Hepatocyte (in vitro differentiated cells): ENCODE measurements at places on chromosomes 2 and 18.
A peak's percentile ranks its signal among the peaks of the same experiment; 100 is the strongest.

GRCh38 chr18:23986600-23987359 is 27.8 kb upstream of the TTC39C start:
- DNase-seq: no peak

DNA sequence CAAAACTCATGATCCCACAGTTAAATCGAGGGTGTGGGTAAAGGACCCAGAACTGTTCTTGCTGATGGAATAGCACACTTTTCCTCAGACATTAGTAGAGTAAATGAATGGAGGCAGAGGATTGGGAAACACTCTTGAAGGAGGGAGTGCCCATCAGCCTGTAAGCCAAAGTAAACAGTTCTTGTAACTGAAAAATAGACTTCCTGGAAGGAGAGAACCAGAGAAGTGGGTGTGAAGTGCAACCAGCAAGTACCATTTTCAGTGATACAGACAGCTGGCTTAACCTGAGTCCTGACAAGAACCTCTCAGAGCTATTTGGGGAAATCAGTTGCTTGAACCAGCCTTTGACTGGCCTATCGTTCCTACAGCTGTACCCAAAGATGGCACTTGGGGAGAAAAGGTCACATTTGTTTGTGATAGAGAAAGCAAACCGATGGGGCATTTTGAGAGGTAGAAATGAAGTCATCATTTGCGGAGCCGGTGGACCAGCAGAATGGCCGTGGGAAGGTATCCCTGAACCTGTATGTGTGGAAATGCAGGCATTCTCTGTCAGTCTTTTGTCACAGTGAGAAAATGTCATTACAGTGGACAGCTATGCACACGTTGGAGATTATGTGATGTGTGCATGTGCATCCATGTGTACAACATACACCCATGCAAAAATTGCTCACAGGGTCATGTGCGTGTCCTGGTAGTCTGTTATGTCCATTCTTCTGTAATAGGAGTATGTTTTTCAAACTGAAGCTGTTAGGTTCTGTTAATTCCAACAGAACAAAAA is 17.8 kb downstream of the CRIM1 start:
- DNase-seq: no peak

GRCh38 chr2:231185886-231186285 is 12.5 kb upstream of the ARMC9 start:
- DNase-seq: no peak

DNA sequence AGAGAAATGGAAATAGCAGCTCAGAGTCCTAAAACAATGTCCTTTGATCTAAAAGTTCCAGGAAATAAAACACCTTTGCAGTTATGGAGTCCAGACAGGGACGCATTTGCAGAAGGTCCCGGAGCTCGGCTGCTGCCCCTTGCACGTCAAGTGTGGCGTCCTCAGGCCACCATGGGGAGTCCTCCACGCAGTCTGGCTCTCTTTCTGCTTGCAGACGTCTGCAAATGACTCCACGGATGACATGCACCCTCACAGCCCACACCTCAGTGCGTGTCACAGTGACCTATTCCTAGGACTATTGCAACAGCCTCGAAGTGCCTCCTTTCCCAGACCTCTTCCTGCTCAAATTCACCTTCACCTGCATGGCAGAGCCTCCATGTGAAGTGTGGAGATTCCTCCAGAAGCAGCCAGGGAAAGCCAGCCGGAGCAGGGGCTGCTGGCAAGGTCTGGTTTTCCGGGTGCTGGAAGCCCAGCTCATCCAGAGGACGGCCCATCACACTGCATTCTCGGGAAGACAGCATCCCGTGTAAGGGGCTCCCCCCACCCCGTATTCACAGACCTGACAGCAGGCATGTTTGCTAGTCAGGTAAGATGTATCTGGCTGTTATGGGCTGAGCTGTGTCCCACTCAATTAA is 137.7 kb downstream of the ASB1 start:
- no peak for DNase-seq

GRCh38 chr2:191463790-191464189 is 214.1 kb upstream of the NABP1 start:
- no peak for DNase-seq

GRCh38 chr18:837922-838321 is 25.9 kb upstream of the YES1 start:
- no peak for DNase-seq

GRCh38 chr2:159192371-159192918 is 94.1 kb downstream of the WDSUB1 start:
- no peak for DNase-seq

- DNase-seq: no peak
Observed at GRCh38 chr2:80153151-80153550, 151.4 kb downstream of the LRRTM1 start.

- DNase-seq: no peak
Observed at GRCh38 chr2:49288902-49289700, 134.8 kb upstream of the FSHR start.

DNA sequence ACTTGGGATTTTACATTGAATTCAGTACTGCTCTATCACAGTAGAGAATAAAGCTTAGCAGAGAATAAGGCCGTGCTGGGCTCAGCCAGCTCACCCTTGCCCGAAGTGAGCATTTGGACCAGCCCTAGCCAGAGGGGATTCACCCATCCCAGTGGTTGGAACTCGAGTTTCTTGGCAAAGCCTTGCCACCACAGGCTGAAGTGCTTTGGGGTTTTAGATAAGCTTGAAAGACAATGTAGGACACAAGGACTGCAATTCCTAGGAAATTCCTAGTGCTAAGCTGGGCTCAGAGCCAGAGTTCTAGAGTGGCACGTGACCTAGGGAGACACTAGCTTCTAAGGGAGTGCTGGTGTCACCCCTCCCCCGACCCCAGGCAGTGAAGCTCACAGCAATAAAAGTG is 28.0 kb downstream of the SERPINB11 start:
- peak; percentile 64 for DNase-seq

DNA sequence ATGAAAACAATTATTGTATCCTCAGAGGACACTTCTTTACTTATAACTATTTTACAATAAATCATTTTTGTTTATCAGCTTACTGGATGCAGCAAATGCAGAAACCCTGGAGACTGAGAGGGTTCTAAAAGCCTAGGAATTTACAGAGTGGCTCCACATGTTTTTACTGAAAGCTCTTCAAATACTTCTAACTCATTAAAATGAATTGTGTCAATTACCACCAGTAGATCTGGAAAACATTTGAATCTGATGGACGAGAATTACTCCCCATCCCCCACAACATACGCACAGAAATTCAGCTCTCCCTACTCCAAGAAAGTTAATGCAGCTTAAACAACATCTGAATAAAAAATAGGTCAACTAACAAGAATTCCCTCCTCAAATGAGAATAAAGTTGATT is 319.8 kb upstream of the FIGN start:
- no peak for DNase-seq

GRCh38 chr18:2908166-2908945 is 61.5 kb downstream of the EMILIN2 start:
- DNase-seq: no peak

DNA sequence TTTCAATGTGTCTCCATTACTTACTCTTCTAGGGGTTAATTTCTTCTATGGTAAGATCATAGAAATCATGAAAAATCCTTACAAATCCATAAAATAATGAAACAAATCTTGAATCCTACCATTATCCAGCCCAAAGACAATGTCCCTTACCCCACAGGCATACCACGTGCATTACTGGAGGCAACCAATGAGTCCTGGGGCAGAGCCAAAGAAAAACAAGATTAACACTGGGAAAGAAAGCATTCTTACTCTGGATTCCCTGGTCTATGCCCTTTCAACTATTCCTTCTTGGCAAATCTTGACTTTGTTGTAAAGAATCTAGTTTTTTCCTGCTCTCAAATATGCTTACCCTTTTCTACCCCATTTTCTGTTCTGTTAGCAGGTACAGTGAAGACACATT is 3.1 kb upstream of the GALNT1 start:
- no peak for DNase-seq

- DNase-seq: no peak
Observed at GRCh38 chr18:3103576-3103975, 90.6 kb upstream of the LPIN2 start.

GRCh38 chr2:212998626-212999359 is 152.6 kb downstream of the IKZF2 start:
- no peak for DNase-seq

DNA sequence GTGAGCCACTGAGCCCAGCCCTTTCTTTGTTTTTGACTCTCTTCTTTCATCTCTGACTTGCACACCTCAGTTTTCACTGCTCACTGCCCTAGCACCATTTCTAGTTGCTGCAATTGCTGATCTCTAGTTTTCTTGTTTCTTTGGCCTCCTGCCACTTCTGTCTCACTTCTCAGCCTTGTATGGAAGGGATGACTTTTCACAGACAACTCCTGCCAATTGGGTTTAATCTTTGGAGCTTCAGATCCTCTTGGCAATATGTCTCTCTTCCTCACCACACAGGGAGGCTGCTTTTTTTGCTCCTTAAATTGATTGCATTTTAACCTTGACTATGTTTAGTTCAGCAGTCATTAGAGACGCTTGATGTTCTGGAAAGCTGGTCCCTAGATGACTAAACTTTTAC is 323.1 kb downstream of the CTNNA2 start:
- no peak for DNase-seq

DNA sequence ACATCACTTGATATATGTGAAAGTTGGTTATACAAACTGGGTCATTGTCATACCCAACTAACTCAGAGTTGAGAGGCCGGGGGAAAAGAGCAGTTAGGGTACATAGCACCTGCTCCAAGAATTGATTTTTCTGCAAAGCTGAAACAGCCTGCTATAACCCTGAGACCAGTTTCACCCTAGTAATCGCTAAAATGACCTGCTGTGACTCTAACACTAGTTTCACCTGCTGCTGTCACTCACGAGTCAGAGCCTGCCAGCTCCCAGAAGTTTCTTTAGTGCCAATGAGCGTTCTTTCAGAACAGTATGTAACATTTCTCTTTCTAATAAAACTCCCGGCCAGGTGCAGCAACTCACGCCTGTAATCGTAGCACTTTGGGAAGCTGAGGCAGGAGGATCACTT is 28.0 kb downstream of the SRSF7 start:
- no peak for DNase-seq

- no peak for DNase-seq
Observed at GRCh38 chr2:140108706-140109475, 1328.7 kb upstream of the NXPH2 start.

- DNase-seq: no peak
Observed at GRCh38 chr2:235557903-235558302, 64.1 kb downstream of the AGAP1 start.

- no peak for DNase-seq
Observed at GRCh38 chr18:3214855-3215637, 4.7 kb downstream of the MYOM1 start.

DNA sequence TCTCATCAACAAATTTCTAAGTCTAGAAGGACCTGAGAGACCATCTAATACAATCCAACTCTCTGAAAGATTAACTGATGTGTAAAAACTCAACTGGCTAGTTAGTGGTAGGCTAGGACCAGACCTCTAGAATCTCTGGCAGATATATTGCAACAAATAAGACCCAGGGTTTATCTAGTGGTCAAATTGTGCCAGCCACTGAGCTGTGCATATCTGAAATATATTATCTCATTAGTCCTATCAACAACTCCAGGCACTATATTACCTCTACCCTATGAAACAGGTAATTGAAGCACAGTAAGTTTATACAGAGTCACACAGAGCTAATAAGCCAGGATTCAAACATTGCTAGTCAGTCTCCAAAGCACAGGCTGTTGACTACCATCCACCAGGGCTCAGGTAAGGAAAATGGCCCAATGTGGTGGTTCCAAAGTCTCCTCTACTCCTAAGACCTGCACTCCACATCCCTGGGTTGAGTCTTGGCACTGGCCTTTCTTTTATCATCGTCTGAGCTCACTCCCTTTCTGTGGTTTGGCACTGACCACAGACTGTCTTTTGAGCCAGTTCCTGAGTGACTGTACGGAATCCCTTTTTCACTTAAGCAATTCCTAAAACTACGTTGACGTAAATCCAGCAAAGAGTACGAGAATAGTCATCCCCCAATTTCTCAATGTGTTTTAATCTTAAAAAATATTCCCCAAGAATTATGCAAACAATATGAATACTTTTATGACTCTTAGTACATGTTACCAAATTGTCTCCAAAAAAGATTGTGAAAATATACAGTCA is 11.9 kb upstream of the PID1 start:
- no peak for DNase-seq

GRCh38 chr18:75408554-75409506 is 18.7 kb downstream of the SMIM21 start:
- peak; percentile 24 for DNase-seq

GRCh38 chr2:65358678-65359400 is 73.6 kb downstream of the SPRED2 start:
- DNase-seq: no peak

- DNase-seq: no peak
Observed at GRCh38 chr2:153770359-153770991, 101.2 kb upstream of the GALNT13 start.

DNA sequence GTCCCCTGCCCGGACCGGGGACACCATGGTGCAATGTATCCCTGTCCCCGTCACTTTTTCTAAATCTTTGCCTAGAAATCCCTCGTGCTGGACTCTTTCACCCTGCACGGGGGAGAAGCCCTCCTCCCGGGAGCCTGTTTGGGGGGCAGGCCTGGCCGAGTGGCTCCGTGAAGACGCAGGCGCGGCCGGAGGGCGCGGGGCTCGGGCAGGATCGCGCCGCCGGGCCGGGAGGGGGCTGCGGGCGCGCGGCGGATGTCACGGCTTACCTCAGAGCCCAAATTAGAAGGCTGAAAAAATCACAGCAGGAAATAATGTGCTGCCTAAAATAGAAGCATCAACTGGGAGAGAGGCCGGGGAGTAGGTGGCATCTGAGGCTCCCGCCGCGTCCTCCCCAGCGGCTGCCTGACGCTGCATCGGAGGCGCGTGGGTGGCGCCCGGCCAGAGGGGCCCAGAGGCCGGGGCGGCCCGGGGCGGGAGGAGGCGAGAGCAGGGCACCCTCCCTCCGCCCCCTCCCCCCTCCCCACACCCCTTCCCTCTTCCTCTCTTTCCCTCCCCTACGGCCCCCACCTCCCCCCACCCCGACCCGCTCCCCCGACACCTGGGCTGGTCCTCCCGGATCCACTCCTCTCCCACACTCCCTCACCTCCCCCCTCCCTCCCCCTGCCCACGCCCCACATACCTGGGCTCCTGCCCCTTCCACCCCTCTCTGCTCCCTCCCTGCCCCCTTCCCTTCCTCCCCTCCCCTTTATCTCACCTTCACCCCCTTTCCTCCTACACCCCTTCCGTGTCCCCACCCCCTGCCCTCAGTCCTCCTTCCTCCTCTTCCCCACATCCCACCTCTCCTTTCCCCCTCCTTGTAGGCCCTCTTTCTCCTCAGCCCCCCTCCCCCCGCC is 51.9 kb downstream of the SLC4A1AP start:
- peak; percentile 88 for DNase-seq

GRCh38 chr2:32991091-32991845 is 44.5 kb downstream of the LTBP1 start:
- DNase-seq: no peak

DNA sequence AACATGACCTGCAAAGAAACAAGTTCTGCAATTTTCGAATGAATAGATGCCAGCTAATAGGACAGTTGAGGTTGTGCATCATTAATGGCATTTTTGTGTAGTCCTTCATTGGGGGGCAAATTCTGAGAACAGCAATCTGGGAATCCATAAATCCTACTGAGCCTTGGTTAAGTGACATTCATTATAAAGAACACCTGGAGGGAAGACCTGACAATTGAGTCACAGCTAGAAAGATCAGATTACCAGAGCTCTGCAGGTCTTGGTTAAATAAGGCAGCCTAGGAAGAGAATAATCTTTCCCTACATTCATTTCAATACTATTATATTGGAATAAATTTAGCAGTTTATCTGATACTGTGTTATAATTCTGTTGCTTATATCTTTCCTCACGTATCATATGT is 14.3 kb downstream of the KCNH7 start:
- DNase-seq: no peak
